ENCODE measurements at places on chromosomes 16 and 17.

DNA sequence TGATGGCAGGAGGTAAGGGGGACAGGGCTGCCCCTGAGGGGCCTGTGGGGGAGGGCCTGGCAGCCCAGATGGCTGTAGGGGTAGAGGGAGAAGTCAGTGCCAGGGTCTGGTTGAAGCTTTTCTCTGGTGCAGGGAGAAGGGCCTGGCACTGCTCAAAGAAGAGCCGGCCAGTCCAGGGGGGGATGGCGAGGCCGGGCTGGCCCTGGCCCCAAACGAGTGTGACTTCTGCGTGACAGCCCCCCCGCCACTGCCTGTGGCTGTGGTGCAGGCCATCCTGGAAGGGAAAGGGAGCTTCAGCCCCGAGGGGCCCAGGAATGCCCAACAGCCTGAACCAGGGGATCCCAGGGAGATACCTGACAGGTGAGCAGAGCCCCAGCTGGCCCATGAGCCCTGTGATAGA, 2.8 kb upstream of the NOL3 start:
- DNase-seq: no peak

DNA sequence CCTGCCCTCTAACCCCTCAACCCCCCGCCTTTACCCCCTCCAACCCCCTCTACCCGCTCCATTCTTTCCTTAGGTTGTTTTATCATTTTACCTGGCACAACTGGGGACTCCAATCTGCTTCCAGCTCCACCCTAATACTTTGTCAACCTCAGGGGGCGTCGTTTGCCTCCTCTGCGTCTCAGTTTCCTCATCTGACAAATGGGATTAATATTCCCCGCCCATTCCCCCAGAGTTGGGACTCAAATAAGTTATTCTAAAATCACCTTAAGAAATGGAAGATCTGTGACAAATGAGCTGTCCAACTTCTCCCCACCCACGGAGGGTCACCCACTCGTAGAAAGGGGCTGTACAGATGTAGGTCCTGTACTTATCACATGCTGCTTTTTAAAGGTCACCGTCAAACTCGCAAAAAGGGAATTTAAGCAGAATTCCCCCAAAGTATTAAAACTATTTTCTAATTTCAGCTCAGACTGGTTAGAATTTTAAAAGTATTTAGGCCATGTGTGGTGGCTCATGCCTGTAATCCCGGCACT, 40.6 kb upstream of the CPNE2 start:
- DNase-seq: no peak

DNA sequence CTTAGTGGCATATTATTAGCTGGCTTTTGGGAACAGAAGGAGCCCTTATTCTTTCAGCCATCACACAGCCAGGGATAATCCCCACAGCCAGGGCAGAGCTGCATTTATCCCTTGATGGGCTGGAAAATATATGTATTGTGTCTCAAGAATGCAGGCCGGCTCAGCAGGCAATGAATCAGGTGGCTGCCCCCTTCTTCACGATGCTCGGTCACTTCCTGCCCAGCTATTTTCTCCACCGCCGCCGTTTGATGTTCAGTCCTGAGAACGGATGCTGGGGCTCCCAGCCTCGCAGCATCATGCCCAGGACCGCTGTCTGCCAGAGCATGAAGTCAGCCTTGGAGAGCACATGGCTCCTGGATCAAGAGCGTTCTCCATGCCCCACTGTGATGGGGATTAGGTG, 4.3 kb upstream of the MYH3 start:
- no peak for DNase-seq

GRCh38 chr16:81324808-81325207, 10.0 kb downstream of the GAN start:
- no peak for DNase-seq

DNA sequence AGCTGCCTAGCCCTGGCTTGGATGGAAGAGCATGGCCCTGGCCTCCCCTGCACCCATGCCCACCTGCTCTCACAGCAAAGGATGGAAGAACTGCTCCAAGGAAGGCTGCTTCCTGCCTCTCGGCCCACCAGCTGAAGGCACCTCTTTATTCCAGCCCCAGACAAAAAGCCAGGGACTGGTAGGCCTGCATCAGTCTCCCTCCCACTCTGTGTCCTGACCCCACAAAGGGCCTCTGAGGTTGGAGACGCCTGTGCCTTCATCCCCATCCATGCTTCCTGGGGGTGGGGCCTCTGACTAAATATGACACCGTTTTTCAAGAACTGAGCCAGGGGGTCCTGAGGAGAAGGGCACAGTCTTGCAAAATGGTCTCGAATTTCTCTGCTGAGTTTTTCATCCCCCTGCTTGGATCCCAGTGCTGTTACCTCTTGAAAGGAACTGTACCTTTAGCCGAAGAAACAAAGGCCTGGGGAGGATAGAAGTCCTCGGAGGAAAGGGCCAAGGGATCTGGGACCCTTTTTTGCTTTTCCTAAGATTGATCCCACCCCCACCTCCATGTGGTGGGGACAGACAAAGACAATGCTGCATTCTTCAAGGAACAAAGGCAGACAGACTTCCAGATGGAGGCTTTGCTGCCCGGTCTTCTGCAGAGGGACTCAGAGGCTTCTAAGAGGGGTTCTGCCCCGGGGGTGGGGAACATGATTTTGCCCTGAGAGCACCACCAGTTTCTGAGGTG, 5.2 kb downstream of the C17orf50 start:
- DNase-seq: no peak

GRCh38 chr17:69523244-69523861, 108.9 kb downstream of the MAP2K6 start:
- peak; percentile 25 for DNase-seq

DNA sequence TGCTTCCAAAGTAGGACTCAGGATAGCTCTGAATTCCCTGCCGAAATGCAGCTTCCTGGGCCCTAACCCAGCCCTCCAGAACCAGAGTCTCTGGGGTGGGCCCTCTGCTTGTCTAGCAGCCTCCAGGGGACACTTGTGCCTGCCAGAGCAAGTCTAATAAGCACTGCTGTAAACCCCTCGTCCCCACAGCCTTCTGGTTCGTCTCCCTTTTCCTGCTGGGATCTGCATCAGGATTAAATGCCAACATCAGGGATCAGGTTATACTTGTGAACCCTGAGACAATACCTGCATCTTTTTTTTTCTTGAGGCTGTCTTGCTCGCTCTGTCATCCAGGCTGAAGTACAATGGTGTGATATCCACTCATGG, 282.0 kb downstream of the SEC14L1 start:
- DNase-seq: no peak
